GM10248 (cell line): ENCODE measurements at places on chromosomes 12 and 14.

DNA sequence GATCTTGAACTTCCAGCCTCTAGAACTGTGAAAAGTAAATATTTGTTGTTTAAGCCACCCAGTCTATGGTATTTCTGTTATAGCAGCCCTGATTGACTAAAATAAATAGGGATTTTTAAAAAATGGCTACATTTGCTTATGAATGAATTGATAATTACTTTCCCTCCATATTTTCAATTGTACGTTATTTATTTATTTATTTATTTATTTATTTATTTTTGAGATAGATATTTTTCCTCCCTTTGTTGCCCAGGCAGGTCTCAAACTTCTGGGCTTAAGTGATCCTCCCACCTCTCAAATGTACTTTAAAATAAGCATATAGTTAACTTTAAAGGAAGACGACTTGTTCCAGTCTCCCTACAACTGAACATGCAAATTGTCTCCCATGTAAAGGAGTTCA, 76.0 kb upstream of the HMGA2 start:
- no peak for DNase-seq

DNA sequence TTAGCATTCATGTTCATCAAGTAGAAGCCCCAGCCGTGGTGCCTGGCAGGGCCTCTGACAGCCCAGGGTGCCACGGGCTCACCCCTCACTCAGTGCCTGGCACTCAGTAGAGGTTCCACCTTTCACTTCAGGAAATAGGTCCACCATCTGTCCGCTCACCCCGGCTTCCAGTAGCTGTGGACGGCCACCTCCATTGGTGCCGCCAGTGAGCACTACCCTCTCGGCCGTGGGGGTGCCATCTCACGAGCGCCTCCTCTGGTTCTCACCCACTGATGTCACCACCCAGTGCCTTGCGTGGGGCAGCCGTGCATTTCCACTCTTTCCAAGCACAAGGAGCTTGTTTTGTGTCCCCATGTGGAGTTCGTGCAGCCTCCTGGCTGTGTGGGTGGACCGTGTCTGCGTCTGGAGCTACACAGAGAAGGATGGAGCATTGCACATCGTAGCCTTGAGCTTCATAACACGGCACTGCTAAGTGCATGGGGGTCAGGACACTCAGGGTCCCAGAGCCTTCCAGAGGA, 41.0 kb upstream of the MMP17 start:
- DNase-seq: no peak

- no peak for DNase-seq
These were observed 10.5 kb upstream of the SELPLG start for GRCh38 chr12:108643941-108644810.

- DNase-seq: no peak
These were observed 31.1 kb upstream of the CPM start for GRCh38 chr12:68963856-68964745.

GRCh38 chr12:80531646-80532045, 87.6 kb downstream of the PTPRQ start:
- DNase-seq: no peak

DNA sequence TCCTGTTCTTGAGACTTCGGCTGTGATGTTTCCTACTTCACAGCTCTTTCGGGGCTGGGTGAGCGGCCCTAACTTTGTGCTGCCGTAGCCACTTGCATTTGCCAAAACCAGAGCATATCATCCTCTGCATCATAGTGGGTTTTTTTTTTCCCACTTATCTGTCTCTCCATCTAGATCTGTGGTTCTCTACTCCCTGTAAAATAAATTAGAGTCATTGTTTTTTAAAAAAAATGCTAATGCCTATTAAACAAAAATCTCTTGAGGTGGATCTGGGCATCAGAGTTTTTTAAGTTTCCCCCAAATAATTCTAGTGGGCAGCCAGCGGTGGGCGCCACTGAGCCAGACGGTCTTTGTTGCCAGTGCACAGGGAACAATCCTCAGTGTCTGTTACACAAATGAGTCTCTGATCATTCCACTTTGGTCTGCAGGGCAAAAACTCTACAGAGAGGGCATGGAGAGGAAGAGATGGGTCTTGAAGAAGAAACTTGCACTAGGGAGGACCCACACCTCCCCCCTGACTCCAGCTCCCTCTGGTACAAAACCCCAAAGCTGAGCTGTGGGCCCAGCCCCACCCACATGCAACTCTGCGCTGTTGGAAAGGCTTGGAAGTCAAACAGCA, 62.4 kb upstream of the BCL2L14 start:
- no peak for DNase-seq

- peak; percentile 17 for DNase-seq
These were observed 150.4 kb upstream of the FAR2 start for GRCh38 chr12:28998662-28999120.

- DNase-seq: no peak
These were observed 167.2 kb downstream of the CAPZA3 start for GRCh38 chr12:18905134-18905533.

- DNase-seq: no peak
These were observed 28.2 kb upstream of the KCNA1 start for GRCh38 chr12:4881266-4882064.

GRCh38 chr12:107668320-107669098, 17.1 kb upstream of the PWP1 start:
- DNase-seq: no peak
